ENCODE measurements at places on chromosomes 1 and 21. TPM values are rescaled to one million over a fixed set of nuclear protein-coding genes. Genes with fewer than 3 reads are reported as not detected.

Gene TMEM269
- total RNA-seq: not detected

DNA sequence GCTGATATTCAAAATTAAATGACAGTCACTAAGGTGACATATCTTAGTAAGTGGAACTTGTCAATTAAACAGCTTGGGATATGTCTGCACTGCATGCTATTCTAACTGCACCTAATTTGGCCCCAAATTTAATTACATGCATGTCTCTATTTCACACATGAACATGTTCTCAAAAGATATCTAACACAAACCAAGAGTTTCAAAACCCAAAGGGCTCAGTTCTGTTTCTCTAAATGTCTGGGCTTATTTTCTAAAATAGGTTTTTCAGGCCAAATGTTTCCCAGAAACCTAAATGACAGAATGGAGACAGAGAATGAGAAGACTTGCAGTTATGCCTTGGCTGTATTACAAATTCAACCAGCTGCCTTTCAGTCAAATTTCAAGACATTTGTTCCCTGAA, 11.3 kb downstream of the RAB29 start:
- no peak for DNase-seq

Gene LAMC2
- total RNA-seq: not detected

- no peak for DNase-seq
These were observed 57.3 kb upstream of the CCDC190 start for GRCh38 chr1:162918151-162918754.

- peak; percentile 21 for DNase-seq
These were observed 56.8 kb upstream of the ABCG1 start for GRCh38 chr21:42161956-42162681.

Gene PLEKHA6
- total RNA-seq: not detected

DNA sequence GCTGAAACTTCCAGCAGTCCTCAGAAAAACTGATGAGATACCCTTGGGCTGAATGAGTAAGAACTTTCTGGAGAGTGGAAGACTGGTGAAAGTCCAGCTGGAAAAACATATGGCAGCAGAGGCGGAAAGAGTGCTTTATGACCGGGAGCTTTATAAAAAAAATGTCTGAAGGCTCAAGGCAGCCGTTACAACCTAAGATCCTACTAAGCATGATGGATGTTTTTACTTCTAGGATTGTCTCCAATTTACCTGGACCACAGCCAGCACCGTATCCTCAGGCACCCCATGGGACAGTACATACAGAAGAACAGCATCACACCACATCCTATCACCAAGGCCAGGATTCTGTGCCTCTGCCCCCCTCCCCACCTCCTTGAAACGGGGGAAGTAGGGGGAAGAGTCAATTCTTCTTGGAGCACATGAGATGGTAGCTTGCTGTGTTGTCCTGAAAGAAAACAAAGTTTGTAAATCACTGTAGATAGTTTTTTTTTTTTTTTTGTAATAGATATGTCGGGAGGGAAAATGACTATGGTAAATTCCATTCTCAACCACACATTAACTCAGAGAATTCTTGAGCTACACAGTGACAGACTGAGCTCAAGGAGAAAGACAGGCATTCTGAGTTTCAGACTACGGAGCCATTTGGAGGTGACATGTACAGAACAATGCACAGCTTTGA, 11.8 kb upstream of the IRF2BP2 start:
- DNase-seq: no peak

Gene MTMR11
- 20.7 TPM for total RNA-seq

DNA sequence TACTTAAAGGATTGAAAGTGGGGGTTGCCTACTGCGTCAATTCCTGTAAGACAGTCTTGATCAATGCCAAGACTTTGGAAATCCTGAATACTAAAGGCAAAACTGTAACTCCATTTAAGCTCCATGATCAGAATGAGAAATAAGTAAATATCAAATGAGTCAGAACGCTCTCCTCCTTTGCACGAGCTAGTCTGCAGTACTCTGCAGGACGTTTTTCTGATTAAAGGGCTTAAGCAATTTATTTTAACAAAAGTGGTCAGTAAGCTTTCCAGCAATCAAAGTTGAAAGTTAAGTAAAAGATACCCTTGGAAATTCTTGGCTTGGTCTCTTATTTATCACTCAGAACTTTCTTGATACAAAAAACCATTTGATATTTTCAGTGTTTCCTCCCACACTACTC, 35.7 kb upstream of the ARHGAP29 start:
- DNase-seq: no peak

Gene LCK
- total RNA-seq: 469 TPM

Gene KRTAP6-2
- not detected for total RNA-seq

Measured in activated CD4-positive, alpha-beta memory T cell treated with anti-CD3 and anti-CD28 coated beads, Interleukin-2, amount 10 ng/mL, durations not matched to agents 7 days and 5 days (primary cell).